Suppressor macrophage (primary cell): ENCODE measurements at places on chromosomes 3 and 15.

GRCh38 chr15:77118882-77119321 is 48.0 kb upstream of the TSPAN3 start:
- peak; percentile 81 for DNase-seq

- no peak for DNase-seq
These were observed 149.9 kb downstream of the CFAP20DC start for GRCh38 chr3:58899953-58900298.

DNA sequence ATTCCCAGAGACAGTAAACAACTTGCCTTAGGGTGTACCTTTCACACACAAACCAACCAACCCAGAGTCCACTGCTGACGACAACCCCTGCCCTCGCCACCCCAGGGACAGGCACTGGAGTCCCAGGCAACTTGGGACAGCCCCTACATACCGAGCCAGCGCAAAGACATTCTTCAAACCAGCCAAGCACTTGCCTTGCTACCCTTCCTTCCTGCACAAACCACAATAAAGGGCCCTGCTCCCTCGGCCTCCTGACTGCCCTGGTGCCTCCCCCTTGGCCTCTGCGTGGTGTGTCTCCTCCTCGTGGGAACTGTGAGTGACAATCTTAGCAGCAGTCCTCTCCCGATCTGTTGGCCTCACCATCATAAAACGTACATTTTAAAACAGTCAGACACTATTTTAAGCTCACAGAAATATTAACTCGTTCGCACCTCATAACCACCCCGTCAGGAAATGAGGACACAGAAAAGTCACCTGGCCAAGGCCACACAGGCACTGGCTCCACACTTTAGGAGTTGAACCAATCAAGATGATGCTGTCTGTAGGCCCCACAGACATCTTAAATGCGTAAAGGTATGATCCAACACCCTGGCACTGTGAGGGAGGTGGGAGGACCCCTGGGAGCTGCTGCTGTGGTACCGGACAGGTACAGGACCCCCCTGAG is 113.8 kb downstream of the ADCY5 start:
- no peak for DNase-seq

- no peak for DNase-seq
These were observed 193.1 kb upstream of the ADAMTS9 start for GRCh38 chr3:64880916-64881315.

DNA sequence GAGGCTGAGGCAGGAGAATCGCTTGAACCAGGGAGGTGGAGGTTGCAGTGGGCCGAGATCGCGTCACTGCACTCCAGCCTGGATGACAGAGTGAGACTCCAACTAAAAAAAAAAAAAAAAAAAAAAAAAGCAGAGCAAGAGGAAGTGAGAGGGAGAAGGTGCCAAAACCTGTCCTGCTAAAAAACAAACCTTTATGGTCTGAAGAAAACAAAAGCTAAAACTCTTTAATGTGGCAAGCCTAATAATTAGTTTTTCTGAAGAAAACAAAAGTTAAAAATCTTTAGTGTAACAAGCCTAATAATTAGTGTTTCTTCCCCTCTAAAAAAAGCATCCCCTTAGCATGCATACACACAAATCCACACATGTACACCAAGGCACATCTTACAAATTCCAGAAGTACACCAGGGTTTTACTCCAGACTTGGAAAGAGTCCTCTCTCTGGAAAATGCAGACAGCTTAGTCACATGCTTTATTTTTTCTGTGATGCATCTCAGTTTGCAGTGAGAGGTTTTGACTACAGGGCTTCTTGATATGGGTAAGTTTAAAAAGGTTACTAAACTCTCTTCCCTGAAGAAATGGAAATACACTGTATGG is 65.9 kb downstream of the HACD2 start:
- DNase-seq: no peak

DNA sequence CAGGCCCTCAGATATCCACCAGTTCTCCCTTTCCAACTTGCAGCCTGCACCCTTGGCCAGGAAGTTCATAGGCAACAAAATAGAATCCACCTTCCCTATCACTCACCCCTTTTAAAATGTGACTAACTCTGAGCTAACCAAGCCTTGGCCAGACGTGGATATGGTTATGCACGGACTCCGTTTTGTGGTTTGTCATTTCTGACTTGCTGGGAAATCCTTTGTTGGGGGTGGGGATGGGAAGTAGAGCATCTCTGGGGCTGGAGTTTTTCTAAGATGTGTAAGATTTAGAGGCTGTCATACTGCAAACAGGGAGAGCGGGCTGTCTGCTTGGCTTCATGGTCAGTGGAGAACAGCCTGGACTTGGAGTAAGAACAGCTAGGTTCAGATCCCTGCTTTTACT is 62.6 kb downstream of the SMAD3 start:
- peak; percentile 75 for DNase-seq

- DNase-seq: no peak
These were observed 193.6 kb upstream of the GRM7 start for GRCh38 chr3:6667354-6667753.

DNA sequence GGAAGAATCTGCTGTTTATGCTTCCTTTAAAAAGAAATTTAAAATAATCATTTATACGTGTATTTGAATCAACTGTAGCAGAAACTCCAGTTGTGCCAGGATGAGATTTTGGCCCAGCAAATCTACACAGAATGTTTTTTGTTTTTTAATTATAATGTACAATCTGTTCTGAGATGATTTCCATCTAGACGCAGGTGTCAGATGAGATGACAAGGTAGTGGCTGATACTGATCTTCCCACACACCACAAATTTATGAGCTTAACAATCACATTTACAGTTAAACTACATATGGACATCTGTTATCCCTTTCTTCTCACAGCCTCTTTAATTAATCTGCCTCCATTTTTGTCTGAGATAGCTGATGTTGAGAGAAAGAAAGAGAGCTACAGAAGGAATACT is 23.6 kb downstream of the DCLK3 start:
- DNase-seq: no peak
